Pons (tissue), 1 donor: ENCODE measurements at places on chromosomes 5 and 9.

- no peak for DNase-seq
Measured at GRCh38 chr5:13252699-13253098, 691.8 kb downstream of the DNAH5 start.

- no peak for DNase-seq
Measured at GRCh38 chr5:127856292-127856691, 153.1 kb downstream of the CCDC192 start.

DNA sequence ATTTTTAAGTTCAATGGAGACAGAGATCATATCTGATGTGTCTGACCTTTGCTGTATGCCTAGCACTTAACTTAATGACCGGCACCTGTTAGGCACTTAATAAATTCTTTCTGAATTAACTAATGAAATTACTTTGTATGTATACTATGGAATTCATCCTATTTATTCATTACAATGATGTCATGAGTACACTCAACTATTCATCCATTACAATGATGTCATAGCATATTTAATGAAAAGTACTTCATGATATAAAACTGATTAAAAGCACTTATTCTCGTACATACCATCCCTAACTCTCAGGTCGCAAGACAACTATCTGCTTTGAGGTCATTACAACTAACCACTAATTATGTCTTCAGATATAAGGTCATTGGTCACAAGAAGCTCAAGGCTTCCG, 1131.6 kb downstream of the DTWD2 start:
- no peak for DNase-seq

GRCh38 chr5:155871623-155872022, 455.3 kb upstream of the SGCD start:
- DNase-seq, result no peak

DNA sequence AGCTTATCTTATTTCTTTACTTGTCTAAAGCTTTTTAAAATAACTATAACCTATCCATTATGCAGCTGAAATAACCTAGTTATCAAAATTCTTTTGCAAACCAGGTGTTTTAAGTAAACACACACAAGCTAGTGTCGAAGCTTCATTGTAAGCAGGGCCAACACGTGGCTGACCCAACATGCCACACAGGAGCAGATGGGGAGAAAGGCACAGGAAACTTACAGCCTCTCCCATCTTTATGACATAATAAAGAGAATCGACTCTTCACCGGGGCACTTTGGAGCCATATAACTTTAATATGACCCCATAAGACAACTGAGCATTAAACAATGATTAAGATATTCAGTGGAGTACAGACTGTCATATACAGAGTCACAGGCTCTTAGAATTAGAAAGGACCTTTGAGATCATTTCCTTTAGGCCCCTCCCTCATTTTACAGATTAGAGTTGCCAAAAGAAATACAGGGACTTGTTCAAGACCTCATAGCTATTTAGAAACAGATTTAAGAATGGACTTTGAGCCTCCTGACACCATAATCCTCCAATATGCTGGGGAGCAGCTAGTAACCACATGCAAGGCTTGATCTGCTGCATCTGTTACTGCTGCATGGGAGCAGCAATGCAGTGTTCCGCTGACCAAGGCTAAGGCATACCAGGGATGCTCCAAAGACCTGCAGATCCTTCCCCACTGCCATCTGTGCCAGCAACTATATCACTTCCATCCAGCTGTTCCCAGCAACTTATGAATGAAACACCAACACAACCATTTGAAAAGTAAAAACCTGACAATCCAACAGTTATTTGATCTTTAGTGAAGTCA, 75.4 kb downstream of the RASEF start:
- DNase-seq, result no peak
